Fibroblast of skin of right biceps (primary cell): ENCODE measurements at places on chromosomes 6 and 20.

- DNase-seq: peak; percentile 81
These were observed 8.6 kb upstream of the HECA start for GRCh38 chr6:139126255-139126654.

DNA sequence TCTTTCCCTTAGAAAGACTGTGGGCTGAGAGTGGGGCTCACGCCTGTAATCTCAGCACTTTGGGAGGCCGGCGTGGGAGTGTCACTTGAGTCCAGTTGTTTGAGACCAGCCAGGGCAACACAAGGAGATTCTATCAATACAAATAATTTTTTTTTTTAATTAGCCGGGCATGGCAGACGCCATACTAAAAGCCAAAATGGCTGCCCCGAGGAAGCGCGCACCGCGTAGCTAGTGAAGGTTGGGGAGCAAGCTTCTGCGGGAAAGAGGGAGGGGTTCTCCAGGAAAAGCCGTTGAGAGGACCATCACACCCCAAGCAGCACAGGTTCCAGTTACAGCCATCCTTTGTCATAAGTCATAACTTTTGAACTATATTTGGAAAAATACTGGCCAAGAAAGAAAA, 21.3 kb upstream of the PNRC1 start:
- no peak for DNase-seq

DNA sequence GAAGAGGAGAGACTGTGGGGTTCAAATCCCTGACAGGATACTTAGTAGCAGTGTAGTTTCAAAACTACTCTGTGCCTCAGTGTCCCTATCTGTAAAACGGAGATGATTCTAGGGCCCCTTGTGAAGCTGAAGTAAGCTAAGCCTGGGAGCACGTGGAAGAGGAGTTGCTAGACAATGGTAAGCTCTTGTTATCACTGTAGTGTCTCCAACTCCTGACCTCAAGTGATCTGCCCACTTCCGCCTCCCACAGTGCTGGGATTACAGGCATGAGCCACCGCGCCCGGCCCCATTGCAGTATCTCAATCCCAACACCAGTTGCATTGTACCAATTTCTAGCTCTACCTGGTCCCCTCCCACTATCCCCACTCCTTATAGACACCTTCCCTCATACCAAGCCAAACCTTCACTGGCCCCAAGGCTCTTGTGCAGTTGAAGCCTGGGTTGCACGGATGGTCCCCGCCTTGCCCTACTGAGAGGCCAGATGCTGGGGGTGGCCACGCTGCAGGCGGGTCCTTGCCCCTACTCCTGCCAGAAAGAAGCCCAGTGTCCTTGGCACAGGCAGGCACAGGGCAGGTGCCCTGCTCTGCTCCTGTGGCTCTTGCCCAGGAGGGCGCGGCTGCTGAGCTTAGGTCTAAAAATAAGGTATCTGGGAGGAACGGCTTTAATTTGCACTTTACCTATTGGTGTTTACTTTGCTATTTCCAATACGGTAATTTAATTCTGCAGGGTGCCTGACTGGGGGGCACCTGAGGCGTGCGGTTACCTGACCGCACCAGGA, 118.1 kb downstream of the VEGFA start:
- no peak for DNase-seq

DNA sequence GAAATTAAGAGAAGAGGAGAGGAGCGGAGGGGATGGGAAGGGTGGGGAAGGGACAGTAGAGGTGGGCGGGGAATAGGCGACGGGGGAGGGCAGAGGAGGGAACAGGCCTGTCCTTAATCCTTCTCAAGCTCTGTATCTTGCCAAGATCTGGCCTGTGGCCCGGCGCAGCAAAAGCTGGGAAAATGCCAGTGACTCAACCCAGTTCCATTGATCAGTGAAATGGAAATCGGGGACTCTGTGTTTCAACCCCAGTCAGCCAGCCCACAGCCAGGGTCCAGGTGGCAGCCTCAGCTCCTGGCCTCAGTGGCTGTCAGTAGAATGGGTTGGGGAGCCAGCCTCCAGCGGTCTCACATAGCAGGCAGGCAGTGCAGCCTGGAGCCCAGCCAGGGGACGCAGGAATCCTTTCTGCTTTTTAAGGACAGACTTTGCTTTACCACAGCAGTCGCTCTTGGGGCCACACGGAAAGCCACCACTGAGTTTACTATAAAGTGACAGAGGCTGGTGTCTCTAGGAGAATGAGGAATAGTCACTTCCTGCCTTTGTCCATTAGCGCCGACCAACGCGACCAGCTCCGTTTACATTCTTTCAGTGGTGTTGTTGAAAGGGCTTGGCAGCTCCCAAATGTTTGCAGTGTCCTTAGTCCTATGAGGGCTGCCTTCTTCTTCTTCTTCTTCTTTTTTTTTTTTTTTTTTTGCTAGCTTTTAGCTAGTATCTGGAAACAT, 128.0 kb downstream of the RIN2 start:
- peak; percentile 40 for DNase-seq

DNA sequence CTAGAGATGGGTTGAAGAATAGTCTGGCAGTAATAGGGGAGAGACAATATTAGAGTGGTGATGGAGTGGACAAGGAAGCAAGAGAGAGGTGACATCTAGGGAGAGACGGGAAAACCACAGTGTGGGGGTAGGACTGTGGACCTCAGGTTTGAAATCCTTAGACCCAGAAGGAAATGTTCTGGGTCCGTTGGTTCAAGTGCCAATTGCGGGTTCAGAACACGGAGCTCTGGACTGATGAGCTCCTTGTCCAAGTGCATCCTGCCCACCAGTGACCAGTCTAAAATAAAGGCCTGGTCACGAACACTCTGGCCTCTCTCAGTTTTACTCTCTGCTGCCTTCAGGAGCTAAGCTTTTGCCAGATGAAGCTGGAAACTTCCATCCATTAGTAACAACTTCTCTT, 174.0 kb downstream of the LINC00237 start:
- no peak for DNase-seq

- no peak for DNase-seq
These were observed 36.7 kb upstream of the CCN6 start for GRCh38 chr6:112017169-112017568.

GRCh38 chr6:105769197-105769596, 316.9 kb upstream of the PRDM1 start:
- DNase-seq: no peak

DNA sequence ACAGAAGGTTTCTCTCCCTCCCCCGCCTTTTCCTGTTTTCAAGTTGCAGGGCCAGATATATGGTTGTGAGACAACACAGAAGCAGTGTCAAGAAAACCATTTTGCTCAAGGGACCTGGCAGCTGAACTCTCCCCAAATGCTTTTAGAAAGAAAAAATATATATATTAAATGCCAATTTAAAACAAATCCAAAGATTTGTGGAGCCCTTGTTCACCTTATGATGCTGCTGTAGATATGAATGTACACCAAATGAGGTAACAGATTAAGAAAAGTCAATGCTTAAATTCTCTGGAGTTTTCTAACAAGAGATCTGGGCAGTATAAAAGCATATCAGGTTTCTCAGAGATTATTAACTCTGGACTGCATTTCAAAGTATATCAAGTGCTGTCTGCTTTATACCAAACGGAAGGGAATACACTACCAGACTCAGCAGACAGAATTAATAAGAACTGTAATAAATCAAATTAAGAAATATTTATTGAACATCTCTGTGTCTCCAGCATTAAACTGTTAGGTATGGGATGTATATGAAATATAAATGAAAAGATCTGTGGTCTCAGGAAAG, 357.5 kb downstream of the HDGFL1 start:
- DNase-seq: no peak

GRCh38 chr20:59665656-59666555, 61.6 kb downstream of the PHACTR3 start:
- DNase-seq: no peak

DNA sequence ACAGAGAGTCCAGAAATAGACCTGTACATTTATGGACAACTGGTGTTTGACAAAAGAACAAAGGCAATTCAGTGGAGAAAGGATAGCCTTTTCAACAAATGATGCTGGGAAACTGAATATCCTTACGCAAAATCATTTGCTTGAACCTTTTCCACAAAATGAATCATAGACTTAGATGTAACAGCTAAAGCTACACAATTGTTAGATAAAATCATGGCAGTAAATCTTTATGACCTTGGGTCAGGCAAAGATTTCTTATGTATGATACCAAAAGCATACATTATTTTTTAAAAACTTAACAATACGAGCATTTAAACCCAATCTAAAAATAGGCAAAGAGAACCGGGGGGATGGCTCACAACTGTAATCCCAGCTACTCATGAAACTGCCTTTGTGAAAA, 73.5 kb upstream of the DST start:
- DNase-seq: peak; percentile 37

DNA sequence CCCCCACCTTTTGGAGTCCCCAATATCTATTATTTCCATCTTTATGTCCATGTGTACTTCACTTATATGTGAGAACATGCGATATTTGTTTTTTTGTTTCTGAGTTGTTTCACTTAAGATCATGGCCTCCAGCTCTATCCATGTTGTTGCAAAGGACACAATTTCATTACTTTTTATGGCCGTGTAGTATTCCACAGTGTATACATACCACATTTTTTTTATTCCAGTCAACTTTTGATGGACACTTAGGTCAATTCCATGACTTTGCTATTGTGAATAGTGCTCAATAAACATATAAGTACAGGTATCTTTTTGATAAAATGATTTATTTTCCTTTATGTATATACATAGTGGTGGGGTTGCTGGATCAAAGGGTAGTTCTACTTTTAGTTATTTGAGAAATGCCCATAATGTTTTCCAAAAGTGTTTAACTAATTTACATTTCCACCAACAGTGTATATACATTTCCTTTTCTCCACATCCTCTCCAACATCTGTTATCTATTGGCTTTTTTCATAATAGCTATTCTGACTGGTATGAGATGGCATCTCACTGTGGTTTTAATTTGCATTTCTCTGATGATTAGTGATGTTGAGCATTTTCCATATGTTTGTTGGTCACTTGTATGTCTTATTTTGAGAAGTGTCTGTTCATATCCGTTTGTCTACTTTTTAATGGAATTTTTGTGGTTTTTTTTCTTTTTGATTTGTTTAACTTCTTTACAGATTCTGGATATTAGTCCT, 34.0 kb upstream of the COL10A1 start:
- DNase-seq: peak; percentile 85

DNA sequence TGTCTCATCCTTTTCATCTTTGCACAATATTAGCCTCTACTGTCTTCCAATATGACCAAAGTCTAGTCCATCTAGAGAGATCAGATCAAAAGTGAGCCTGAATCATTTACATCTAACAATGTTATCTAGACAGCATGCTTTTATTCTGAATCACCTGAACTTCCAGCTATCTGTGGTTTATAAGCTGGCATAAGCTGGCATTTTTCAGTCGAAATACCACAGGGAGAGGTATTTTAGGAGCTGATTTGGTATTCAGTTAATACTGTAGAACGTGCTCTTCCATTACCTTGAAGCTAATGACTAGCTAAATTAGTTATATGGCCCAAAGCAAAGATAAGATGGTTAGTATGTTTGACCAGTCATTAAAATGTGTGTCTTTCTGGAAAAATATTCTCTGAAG, 188.3 kb upstream of the AGPAT4 start:
- no peak for DNase-seq

- no peak for DNase-seq
These were observed 5.1 kb downstream of the VNN1 start for GRCh38 chr6:132708771-132709170.

DNA sequence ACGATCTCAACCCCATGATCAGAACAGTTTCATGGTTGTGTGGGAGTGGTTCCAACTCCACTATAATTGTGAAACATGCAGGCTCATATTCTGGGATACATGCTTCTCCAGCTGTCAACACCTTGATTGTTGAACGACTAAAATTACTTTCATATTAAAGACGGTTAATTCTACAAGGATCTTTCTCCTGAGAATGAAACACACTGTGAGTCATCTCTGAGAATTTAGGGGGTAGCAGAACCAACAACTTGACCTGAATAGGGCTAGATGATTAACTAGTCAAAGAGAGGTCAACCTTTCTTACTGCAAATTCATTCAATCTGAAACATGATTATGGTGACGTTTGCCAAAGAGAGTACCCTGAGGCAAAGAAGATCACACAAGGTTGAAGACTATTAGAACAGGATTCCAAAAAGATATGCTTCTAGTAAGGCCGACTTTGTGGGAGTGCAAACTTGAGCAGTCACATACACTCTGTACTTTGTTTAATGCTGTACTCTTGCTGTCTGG, 175.2 kb upstream of the CITED2 start:
- peak; percentile 85 for DNase-seq

- DNase-seq: no peak
These were observed 9.8 kb upstream of the BHLHE23 start for GRCh38 chr20:63016514-63017075.

DNA sequence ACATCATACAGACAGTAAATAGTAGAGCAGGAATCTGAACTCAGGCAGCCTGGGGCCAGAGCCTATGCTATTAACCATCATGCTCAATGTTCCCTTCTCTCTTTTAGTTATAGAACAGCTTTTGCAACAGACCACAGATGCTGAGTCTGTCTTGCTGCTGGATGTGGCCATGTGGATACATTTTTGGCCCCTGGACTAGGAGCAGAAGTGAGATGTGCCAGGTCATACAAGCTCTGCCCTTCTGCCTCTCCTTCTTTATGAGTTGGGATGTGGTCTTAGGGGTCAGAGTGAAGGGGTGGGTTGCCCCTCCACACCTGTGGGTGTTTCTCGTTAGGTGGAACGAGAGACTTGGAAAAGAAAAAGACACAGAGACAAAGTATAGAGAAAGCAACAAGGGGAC, 14.6 kb upstream of the AARS2 start:
- DNase-seq: no peak

DNA sequence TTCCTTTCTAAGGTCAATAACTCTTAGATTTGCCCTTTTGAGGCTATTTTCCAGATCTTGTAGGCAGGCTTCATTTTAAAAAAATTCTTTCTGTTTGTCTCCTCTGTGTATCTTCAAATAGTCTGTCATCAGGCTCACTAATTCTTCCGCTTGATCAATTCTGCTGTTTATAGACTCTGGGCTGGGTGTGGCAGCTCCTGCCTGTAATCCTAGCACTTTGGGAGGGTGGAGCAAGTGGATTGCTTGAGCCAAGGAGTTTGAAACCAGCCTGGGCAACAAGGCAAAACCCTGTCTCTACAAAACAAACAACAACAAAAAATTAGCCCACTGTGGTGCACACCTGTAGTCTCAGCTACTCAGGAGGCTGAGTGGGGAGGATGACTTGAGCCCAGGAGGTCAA, 40.0 kb upstream of the SCP2D1 start:
- DNase-seq: no peak

DNA sequence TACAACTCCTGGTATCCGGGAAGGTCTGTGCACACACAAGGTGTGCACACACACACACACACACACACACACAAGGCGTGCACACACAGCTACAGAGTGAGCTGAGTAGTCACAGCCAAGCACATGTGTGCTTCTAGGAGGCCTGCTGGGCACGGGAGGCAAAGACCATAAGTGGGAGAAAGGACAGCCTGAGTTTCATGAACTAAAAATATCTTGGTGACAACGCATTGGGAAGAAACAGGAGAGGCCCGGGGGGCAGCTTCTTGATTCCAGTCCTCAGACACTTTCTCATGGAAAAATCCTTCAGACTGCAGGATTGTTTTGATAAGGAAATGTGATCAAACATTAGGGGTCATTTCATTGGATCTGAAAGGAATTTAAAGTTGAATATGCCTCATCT, 2.6 kb downstream of the TRAF3IP2 start:
- DNase-seq: peak; percentile 95
